Activated CD4-positive, alpha-beta memory T cell treated with anti-CD3 and anti-CD28 coated beads, Interleukin-2, amount 10 ng/mL, durations not matched to agents 7 days and 5 days (primary cell): ENCODE measurements at places on chromosomes 13 and 19.

DNA sequence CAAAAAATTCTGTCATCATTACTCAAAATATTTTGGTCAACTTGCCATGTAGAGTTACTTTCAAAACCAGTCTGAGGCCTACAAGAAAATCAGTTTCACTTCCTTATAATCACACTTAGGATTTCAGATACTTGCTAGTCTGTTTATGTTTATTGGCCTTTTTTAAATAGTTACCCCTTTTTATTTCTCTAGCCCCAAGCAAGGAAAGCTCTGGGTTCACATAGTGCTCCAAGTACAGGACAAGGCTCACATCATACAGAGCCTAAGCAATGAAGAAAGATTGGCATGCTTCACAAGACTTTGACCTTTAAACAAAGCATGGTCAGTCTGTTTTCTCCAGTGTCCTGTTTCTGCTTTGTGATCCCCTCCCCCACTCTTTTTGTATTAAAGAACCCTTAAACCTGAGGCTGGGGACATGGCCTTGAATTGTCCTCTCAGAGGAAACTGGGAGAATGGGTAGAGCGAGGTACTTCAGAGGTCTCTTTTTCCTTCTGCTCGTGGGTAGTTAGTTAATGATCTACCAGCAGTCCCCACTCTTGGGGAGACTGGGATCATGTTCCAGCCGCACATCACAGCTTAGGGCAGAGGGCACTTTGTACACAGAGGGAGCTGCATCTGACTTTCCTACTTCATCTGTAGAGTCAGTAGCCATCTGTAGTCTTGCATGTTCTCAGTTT is 30.7 kb downstream of the CEACAM1 start:
- DNase-seq = no peak

DNA sequence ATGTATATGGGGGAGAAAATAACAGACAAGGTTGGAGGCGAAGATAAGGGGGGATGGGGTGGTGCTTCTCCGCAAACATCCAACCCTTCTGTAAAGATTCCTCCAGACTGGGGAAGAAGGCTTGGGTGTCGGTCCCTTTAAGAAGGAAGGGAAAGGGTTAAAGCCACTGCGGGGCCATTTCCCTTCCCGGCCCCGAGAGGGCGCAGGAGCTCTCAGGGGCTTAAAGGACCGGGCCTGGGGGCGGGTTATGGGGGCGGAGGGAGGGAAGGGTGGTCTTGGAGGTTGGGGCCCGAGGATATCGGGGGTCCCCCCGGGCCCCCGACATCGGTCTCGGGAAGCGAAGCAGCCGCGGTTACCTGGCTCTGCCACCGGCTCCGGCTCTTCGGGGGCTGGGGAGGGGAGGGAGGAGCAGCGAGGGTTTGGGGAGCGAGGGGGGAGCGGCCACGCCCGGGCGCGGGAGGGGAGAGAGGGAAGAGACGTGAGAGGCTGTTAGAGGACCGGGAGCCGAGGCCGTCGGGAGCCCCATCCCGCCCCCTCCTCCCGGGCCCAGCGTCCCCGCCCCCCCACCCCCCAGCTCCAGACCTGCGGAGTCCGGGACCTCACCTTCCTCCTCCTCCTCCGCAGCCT is 2.8 kb downstream of the TNNT1 start:
- DNase-seq = peak; percentile 38

- peak; percentile 61 for DNase-seq
These were observed 13.3 kb upstream of the MISP start for GRCh38 chr19:737591-738093.

- DNase-seq = no peak
These were observed 2197.3 kb downstream of the PCDH9 start for GRCh38 chr13:65032825-65033224.

DNA sequence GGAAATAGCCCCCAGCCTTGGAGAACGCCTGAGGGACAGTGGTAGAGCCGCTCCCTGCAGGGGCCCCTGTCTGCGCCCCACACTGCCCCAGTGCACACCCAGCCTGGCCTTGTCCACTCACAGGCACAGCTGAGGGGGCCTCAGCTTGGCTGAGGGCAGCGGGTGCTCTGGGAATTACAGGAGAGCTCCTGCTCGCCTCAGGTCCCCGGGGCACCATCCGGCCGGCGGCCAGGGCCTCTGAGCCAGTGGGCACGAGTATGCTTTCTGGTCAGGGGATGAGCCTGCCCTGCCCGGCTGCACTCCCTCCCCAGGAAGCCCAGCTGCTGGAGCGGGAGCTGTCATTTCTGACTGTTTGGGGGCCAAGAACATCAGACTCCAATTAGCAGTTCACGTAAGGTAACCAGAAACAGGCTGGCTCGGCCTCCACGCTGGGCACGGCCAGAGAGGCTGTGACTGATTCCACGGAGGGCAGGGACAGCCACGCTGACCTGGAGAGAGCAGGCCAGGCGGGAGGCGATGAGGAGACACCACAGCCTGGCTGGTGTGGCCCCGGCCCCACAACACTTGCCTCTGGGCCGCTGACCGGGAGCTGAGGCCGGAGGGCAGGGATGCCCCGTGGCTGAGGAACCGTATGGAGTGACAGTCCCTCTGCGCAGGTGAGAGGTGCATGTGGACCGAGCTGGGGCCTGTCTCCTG is 15.4 kb downstream of the CEBPG start:
- DNase-seq = no peak

DNA sequence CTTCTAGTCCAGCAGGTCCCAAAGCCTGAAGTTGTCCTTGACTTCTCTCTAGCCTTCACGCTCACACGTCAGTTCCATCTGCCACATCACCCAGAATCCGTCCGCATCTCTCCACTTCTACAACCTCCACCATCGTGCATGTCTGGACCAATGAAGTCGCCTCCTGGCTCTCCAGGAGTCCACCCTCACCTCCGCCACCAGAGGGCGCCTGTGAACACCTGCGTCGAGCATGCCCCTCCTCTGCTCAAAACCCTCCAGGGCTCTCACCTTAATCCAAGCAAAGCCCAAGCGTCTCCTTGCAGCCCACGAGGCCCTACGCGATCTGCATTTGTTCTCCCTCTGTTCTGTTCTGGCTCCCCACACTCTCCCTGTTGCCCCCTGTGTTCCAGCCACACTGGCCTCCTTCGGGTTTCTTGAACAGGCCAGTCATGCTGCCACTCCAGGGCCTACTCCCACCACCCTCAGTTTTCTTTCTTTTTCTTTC is 3.7 kb downstream of the USHBP1 start:
- peak; percentile 92 for DNase-seq

DNA sequence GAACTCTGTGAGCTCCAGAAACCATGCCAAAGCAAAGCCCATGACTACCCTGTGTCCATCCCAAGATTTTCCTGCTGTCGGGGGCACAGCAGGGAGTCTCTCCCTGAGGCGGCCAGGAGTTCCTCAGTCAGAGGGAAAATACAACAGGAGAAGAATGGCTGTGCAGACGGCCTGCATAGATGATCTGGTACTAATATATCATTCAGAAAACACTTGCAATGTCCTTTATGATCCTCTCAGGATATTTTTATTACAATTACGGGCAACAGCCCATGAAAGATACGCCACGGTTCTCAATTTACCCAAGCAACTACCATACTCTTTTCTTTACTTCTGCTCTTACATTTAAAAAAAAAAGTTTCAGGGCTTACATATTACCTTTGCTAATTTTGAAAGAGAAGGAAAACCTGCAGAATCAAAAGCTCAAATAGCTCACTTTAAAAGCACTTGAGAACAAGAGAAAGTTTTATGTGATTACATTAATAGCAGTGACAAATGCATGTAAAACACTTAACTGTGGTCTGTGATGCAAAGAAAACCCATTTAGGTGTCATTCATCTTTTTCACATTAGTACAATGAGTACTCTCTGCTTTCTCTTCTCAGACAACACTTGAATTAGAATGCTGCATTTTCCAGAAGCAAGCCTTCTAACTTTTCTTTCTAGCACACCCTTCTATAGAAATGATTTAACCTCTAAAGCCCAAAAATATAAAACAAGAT is 460.8 kb downstream of the KLF5 start:
- DNase-seq = no peak

DNA sequence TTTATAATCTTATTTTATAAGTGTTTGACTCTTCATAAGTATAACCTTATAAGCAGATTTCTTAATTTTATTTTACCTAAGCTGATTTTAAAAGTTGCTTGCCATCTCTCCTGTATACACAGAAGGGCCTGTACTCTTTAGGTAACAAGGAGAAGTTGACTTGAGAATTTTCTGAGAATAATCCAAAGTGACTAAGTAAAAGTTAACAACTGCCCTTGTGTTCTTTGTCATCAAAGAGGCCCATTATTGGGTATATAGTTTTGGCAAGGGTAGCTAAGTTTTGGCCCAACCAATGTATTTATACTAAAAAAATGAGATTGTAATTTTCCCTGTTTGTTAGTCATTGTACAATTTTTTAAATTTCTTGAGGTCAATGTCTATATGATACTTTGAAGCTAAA is 3.2 kb downstream of the LCP1 start:
- no peak for DNase-seq

- peak; percentile 57 for DNase-seq
These were observed 721 bp downstream of the TNFSF11 start for GRCh38 chr13:42574435-42575311.

- no peak for DNase-seq
These were observed 659.2 kb downstream of the UQCRFS1 start for GRCh38 chr19:28553764-28554163.

- DNase-seq = no peak
These were observed 2859.1 kb downstream of the PCDH9 start for GRCh38 chr13:64371045-64371444.
